RWPE2 (cell line): ENCODE measurements at places on chromosomes 13 and 19.

GRCh38 chr19:12112701-12113100 lies 27.4 kb downstream of the ZNF20 start:
- no peaks in the 10 kb centered on the region for H3K27me3 ChIP-seq
- no peak overlapping the region for H3K4me3 ChIP-seq
- no peak for DNase-seq
- H3K36me3 ChIP-seq, result no peaks in the 10 kb centered on the region
- no peaks in the 10 kb centered on the region for H3K4me1 ChIP-seq

DNA sequence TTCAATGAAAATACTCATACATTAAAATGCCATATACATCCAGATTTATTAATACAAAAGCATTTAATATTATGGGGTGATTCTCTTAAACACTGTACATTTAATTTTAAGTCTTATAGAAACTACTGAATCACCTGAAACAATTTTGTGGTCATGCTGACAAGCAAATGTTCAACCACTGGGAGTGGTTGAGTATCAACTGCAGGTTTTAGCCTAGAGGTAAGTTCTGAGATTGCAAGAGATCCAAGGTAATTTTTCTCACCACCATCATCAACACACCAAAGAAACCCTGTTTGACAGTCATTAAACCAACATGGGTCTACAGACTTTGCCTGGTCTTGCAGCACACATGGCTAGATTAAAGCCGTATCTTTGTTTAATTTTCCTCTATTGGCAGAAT lies 196.3 kb downstream of the LHFPL6 start:
- no peak overlapping the region for H3K4me3 ChIP-seq
- H3K27ac ChIP-seq, result no peak overlapping the region
- H3K4me1 ChIP-seq, result no peaks in the 10 kb centered on the region

DNA sequence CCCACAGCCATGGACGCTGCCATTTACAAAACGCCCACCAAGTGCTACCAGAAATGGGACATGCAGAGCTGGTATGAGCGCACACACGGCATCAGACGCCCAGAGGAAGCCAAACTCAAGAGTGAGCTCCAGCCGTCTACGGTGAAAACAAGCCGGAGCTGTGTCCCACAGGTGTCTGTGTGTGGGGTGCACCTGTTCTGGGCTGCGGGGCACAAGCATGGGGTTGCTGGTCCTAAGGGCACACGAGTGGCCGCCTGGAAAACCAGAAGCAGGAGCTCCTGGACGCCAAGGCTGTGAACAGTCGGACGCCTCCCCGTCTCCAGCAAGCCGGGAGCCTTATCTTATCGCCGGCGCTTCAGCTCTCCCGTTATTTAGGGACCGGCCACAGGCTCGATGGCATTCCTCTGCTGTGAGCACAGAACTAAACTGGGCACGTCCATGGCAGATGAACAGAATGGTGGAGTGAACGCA lies 1.3 kb downstream of the ADPRHL1 start:
- H3K4me1 ChIP-seq, result no peaks in the 10 kb centered on the region
- H3K27me3 ChIP-seq, result no peaks in the 10 kb centered on the region
- H3K4me3 ChIP-seq, result no peak overlapping the region
- no peak overlapping the region for H3K27ac ChIP-seq
- DNase-seq, result peak; percentile 58
- peaks cover 9% of the 10 kb centered on the region for H3K36me3 ChIP-seq

DNA sequence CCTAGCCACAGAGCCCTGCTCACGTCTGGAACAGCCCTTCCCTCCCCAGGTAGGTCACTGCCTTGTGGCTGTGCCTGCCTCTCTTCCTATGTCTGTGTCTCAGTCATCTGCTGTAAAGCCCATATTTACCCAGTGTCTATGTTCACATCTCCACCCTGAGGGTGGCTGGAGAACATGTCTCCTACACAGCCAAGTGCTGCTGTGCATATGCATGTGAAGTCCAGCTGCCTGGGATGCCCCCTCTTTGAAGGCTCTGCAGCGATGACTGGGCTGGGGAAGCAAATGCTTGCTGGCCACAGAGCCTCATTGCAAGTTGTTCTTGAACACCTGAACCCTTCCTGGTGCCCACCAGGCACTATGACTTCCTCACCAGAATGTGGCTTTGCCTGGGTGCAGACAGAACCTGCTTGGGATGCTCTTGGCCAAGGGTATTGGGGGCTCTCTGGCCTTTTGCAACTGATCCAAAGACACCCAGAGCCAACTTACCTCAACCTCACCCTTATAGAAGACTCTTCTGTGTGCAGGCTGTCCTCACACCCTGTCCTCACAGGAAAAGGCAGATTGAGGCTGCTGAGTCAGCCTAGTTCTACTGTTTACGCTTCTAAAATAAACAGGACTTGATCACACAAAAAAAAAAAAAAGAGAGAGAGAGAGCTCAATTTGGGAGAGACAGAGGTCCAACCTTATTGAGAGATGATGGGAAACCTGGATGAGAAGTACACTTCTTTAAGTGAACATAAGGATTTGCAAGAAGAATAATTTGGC lies 26.5 kb downstream of the MRPL57 start:
- H3K36me3 ChIP-seq, result no peaks in the 10 kb centered on the region
- H3K4me3 ChIP-seq, result no peak overlapping the region
- DNase-seq, result no peak
- no peaks in the 10 kb centered on the region for H3K27me3 ChIP-seq
- no peak overlapping the region for H3K27ac ChIP-seq
- H3K4me1 ChIP-seq, result no peaks in the 10 kb centered on the region

- no peaks in the 10 kb centered on the region for H3K4me1 ChIP-seq
- no peaks in the 10 kb centered on the region for H3K36me3 ChIP-seq
- no peak overlapping the region for H3K4me3 ChIP-seq
- no peak overlapping the region for H3K27ac ChIP-seq
These were observed 228.3 kb downstream of the TUBA3C start for GRCh38 chr13:18953139-18953930.

DNA sequence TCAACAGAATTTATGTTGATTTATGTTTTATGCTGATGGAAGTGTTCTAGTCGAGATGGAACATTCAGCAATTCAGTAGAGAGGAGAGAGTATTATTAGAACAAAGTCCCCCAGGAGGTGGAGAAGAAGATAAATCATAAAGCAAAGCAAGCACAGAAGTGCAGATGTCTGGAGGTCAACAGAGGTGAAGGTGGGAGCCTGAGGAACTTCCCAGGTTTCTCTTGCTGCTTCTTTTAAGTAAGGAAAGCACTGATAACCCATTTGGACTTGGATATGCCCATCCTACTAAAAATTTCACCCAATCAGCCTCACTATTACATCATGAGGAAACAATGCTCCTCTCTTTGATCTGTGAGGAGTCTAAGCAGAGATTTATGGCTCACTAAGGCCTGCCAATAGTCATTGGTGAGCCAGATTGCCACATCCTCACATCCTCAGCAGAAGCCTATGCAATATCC lies 98.8 kb downstream of the EPSTI1 start:
- no peaks in the 10 kb centered on the region for H3K27me3 ChIP-seq
- no peak for DNase-seq
- no peaks in the 10 kb centered on the region for H3K36me3 ChIP-seq

- no peaks in the 10 kb centered on the region for H3K4me1 ChIP-seq
- DNase-seq, result no peak
- no peaks in the 10 kb centered on the region for H3K36me3 ChIP-seq
- H3K27me3 ChIP-seq, result no peaks in the 10 kb centered on the region
These were observed 125.9 kb downstream of the ZDHHC20 start for GRCh38 chr13:21333186-21333585.

GRCh38 chr13:40605573-40605972 lies 60.9 kb downstream of the FOXO1 start:
- no peaks in the 10 kb centered on the region for H3K36me3 ChIP-seq
- no peak overlapping the region for H3K27ac ChIP-seq
- DNase-seq, result no peak
- H3K27me3 ChIP-seq, result no peaks in the 10 kb centered on the region
- H3K4me1 ChIP-seq, result peaks cover 15% of the 10 kb centered on the region
- no peak overlapping the region for H3K4me3 ChIP-seq

DNA sequence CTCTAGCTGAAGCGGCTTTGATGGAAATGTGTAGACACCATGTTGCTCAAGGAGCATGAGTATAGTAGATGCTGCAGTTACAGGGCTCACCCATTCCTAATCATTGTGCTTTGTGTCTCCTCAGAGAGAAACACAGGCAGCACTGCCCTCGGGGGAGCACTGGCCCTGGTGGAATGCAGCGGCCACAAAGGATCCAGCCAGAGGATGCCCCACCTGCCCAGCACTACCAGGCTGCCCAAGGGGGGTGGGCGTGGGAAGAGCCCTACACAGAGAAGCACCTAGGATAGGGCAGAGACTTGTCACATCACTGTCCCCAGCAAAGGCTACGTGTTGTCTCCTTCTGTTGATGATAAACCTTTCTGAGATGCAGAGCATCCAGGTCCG lies 9.0 kb downstream of the TUBA3C start:
- H3K36me3 ChIP-seq, result no peaks in the 10 kb centered on the region
- no peak overlapping the region for H3K27ac ChIP-seq
- no peak for DNase-seq
- no peak overlapping the region for H3K4me3 ChIP-seq

DNA sequence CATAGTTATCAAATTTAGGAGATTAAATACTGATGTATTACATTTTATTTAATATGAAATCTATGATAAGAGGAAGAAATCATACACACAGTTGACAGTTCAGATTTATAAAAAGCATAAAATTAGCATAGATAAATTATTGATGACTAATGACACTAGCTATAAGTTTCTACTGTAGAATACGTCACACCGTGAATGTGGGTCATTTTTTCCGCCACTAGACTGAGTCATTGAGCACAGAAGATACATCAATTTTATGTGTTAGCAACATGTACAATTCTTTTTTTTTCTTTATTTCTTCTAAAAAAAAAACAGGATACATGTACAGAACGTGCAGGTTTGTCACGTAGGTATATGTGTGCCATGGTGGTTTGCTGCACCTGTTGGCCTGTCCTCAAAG lies 22.2 kb downstream of the AP2S1 start:
- peaks cover 12% of the 10 kb centered on the region for H3K4me1 ChIP-seq
- no peak for DNase-seq
- no peaks in the 10 kb centered on the region for H3K27me3 ChIP-seq
- peak overlapping the region; percentile 57 for H3K27ac ChIP-seq

GRCh38 chr19:38204728-38205127 lies 19.3 kb downstream of the DPF1 start:
- H3K27ac ChIP-seq, result no peak overlapping the region
- no peak for DNase-seq
- no peaks in the 10 kb centered on the region for H3K27me3 ChIP-seq
- H3K36me3 ChIP-seq, result peaks cover 54% of the 10 kb centered on the region
- peaks cover 4% of the 10 kb centered on the region for H3K4me1 ChIP-seq

- H3K36me3 ChIP-seq, result no peaks in the 10 kb centered on the region
- no peak for DNase-seq
- no peaks in the 10 kb centered on the region for H3K27me3 ChIP-seq
- no peak overlapping the region for H3K4me3 ChIP-seq
- H3K4me1 ChIP-seq, result no peaks in the 10 kb centered on the region
- H3K27ac ChIP-seq, result no peak overlapping the region
These were observed 80.4 kb upstream of the SPATA13 start for GRCh38 chr13:24080134-24080533.

DNA sequence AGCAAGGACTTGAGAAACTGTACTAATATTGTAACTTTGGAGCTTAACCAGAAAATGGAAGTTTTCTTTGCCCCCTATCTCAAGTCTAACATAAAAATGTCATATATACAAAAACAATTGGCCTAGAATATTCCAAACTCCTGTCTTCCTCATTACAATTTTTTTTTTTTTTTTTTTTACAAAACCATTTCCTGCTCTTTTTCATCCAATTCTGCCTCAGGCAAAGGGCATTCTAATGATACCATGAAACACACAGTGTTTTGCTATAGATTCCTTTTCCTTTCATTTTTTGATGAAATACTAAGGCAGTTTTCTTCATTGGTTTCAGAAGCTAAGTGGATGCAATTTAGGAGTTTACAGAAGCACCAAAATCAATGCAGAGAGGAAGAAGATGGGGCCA lies 119.7 kb downstream of the LHFPL6 start:
- peak overlapping the region; percentile 12 for H3K27ac ChIP-seq
- H3K4me3 ChIP-seq, result no peak overlapping the region
- H3K4me1 ChIP-seq, result peaks cover 21% of the 10 kb centered on the region
- H3K27me3 ChIP-seq, result no peaks in the 10 kb centered on the region
- DNase-seq, result no peak
- H3K36me3 ChIP-seq, result no peaks in the 10 kb centered on the region

DNA sequence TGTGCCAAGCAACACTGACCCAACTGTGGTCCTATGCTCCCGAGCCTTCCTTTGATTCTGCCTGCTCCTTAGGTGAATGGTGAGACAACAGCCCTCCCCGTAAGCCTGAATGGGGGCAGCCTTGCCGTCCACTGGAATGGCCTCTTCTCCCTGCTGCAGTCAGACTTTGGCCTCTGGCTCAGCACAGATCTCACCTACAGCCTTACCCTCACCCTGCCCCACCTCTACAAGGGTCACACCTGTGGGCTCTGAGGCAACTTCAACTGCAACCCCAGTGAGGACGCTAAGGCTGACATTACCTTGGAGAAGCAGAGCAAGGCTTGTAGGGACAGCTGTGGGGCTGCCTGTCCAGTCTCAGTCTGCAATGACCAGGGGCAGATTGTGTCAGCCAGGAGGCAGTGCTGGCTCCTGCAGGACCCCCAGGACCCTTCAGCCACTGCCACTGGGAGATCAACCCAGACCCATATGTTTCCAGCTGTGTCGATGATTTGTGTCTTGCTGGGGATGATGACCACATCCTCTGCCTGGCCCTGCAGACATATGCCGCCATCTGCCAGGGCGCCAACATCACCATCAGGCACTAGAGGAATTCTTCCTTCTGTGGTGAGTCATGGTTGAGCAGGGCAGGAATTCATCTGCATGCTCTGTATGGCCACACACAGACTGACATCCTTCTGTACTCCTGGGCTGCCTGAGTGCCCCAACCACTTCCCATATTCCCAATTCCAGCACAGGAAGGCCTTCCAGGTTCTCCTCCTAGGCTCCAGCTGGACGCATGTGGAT lies 27.3 kb upstream of the FXYD3 start:
- no peak overlapping the region for H3K27ac ChIP-seq
- H3K27me3 ChIP-seq, result no peaks in the 10 kb centered on the region
- no peaks in the 10 kb centered on the region for H3K4me1 ChIP-seq

DNA sequence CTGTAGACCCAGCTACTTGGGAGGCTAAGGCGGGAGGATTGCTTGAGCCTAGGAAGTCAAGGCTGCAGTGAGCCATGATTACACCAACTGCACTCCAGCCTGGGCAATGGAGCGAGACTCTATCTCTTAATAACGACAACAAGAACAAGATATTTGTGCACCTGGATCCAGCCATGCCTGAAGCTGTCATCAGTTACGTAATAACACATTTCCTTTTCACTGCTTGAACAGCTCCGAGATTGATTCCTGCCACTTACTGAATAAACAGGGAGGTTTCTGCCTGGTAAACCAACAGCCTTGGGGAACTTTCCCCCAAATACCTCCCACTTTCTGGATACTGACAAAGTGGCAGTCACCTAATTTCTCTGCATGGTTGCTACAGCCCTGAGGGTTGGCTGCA lies 5.4 kb downstream of the KANK2 start:
- DNase-seq, result no peak
- no peak overlapping the region for H3K4me3 ChIP-seq
- peaks cover 7% of the 10 kb centered on the region for H3K4me1 ChIP-seq
- H3K27me3 ChIP-seq, result no peaks in the 10 kb centered on the region
- peaks cover 37% of the 10 kb centered on the region for H3K36me3 ChIP-seq
